Sigmoid colon (tissue), 7 donors: ENCODE measurements at places on chromosomes 2 and 18. TPM values are rescaled to one million over a fixed set of nuclear protein-coding genes. Genes with fewer than 3 reads are reported as not detected.

Gene MYOM1
- total RNA-seq, result 17.3 TPM

Gene NABP1
- 12.7 TPM for total RNA-seq

GRCh38 chr2:239143858-239144712, 256.7 kb downstream of the HDAC4 start:
- peak overlapping the region; percentile 61 for H3K27ac ChIP-seq
- H3K27me3 ChIP-seq, result no peaks in the 10 kb centered on the region
- DNase-seq, result no peak
- H3K4me3 ChIP-seq, result no peak overlapping the region

DNA sequence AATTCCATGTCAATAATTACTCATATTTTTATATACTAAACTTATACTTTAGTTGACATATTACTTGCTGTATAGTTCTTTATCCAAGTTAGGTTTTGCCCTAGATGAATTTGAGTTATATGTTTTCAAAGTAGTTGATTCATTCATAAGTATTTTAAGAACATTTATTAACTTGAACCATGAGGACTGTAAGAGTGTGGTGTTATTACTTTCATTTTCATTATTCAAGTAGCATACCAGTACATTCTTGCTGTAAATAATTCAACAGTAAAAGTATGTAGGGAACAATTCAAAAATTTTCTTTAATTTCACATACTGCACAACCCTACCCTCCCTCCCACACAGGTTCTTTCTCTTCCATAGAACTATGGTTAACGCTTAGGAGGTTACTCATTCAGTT, 75.4 kb downstream of the ANKRD12 start:
- H3K27me3 ChIP-seq, result no peaks in the 10 kb centered on the region
- H3K27ac ChIP-seq, result no peak overlapping the region
- peaks cover 9% of the 10 kb centered on the region for H3K36me3 ChIP-seq
- H3K4me1 ChIP-seq, result no peaks in the 10 kb centered on the region
- no peak overlapping the region for H3K4me3 ChIP-seq
- DNase-seq, result no peak

- no peak overlapping the region for H3K27ac ChIP-seq
- DNase-seq, result no peak
- H3K27me3 ChIP-seq, result no peaks in the 10 kb centered on the region
- H3K4me1 ChIP-seq, result peaks cover 14% of the 10 kb centered on the region
These were observed 130.9 kb downstream of the ANTXR1 start for GRCh38 chr2:69143748-69144360.

- H3K27me3 ChIP-seq, result no peaks in the 10 kb centered on the region
- peaks cover 24% of the 10 kb centered on the region for H3K4me1 ChIP-seq
- H3K4me3 ChIP-seq, result peak overlapping the region; percentile 71
These were observed 629 bp downstream of the PRELID3A start for GRCh38 chr18:12408247-12408869.

DNA sequence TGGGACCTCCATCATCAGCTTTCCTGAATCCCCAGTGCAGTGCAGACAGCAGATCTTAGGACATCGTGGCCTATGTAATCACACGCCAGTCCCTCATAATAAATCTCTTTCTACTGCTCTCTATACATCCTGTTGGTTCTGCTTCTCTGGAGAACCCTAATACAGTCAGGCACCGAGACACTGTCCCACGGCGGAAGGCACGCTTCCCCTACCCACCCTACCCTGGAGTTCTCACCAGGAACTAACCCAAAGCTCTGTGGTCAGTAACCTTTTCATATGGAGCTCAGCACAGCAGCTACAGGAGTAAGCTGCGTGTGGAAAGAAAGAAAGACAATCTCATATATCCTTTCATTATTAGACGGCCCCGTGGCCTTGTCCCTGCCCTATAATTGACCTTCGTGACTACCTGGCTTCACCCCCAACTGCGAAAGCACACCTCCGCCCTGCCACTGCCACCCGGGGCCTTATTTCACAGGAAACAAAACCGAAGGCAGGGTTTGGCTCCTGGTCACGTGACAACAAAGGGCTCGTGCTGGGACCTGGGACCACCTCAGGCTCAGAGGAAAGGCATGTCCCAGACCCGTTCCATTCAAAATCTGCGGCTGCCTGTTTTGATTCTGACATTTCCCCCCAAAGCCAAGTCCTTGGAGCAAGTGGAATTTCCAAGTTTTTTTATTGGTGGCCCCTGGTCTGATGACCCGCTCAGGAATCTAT, 99.7 kb upstream of the ODC1 start:
- no peak for DNase-seq
- no peak overlapping the region for H3K4me3 ChIP-seq
- no peaks in the 10 kb centered on the region for H3K4me1 ChIP-seq

GRCh38 chr2:46158661-46159060, 138.5 kb upstream of the EPAS1 start:
- H3K4me3 ChIP-seq, result no peak overlapping the region
- no peaks in the 10 kb centered on the region for H3K27me3 ChIP-seq
- no peak for DNase-seq
- H3K27ac ChIP-seq, result no peak overlapping the region

DNA sequence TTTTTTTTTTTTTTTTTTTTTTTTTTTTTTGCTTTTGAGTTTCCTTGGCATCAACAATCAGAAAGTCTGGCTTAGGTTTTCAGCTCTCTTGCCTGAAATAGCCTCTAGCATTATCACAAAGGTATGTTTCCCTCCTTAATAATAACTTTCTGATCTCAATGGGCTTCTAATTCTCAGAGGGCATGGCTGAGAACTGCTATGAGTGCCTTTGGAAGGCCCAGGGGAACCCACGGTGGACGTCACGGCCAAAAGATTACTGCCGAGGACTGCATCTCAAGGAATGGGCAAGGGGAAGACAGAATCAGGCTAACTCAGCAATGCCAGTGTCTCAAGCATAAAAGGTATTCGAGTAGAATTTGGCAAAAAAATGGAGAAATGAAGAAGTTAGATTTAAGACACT, 73.2 kb upstream of the SLC14A2 start:
- no peak overlapping the region for H3K27ac ChIP-seq
- no peaks in the 10 kb centered on the region for H3K4me1 ChIP-seq
- DNase-seq, result no peak

DNA sequence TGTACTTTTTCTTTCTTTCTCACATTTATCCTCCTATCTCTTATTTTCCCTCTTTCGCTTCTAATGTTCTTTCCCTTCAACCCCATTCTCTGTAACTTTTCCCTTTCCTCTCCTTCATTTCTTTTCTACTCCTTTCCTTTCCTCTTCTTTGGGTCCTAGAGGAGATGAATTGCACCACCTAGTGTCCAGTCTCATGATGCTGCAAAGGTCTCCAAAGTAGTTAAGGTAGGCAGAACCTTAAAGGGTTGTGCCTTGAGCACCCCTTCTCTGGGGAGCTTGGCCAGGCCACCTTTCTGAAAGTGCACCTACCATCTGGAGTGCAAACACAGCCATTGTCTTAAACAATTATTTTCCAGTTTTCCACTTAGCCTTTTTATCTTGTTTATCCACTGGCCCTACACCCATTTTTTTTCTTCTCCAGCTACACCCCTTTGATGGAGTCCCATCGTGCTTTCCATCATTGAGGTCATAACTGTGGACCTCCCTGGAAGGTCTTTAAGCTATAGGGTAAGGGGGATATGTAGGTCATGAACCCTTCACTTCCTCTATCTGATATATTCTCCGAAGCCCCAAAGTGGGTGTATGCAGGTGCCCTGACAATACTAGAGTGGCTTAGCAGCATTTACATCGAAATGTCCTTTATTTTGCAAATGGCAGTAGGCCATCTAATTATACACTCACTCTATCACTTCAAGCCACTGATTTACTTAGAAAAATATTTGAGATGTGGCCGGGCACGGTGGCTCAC, 155.9 kb downstream of the ESCO1 start:
- no peak overlapping the region for H3K27ac ChIP-seq
- H3K27me3 ChIP-seq, result no peaks in the 10 kb centered on the region
- H3K36me3 ChIP-seq, result no peaks in the 10 kb centered on the region

- no peak overlapping the region for H3K27ac ChIP-seq
- H3K4me1 ChIP-seq, result no peaks in the 10 kb centered on the region
- no peak overlapping the region for H3K4me3 ChIP-seq
- H3K27me3 ChIP-seq, result no peaks in the 10 kb centered on the region
These were observed 87.5 kb upstream of the ST3GAL5 start for GRCh38 chr2:85976106-85976920.

DNA sequence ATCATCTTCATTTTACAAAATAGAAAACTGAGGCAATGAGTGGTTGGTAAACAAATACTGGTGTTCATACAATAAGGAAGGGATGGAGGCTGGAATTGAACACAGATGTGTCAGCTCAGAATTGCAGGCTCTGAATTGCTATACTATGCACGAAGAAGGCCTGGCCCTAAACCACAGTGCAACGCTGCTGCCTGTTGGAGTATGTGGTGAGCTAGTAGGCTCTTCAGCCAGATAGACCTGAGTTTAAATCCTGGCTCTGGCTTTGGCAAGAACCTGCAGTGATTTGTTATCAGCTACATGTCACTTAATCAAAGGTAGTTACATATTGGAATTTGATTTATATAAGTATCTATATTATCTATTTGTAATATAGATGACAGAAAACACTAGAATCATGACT, 1602.4 kb upstream of the CELF4 start:
- H3K4me1 ChIP-seq, result no peaks in the 10 kb centered on the region
- H3K36me3 ChIP-seq, result no peaks in the 10 kb centered on the region
- H3K27ac ChIP-seq, result no peak overlapping the region
- no peaks in the 10 kb centered on the region for H3K27me3 ChIP-seq

GRCh38 chr2:57453945-57454344, 592.7 kb upstream of the VRK2 start:
- no peaks in the 10 kb centered on the region for H3K36me3 ChIP-seq
- no peaks in the 10 kb centered on the region for H3K27me3 ChIP-seq
- no peak for DNase-seq
- no peak overlapping the region for H3K4me3 ChIP-seq
- H3K4me1 ChIP-seq, result no peaks in the 10 kb centered on the region
